Activated CD4-positive, alpha-beta T cell treated with anti-CD3 and anti-CD28 coated beads, Interleukin-2, amount 10 ng/mL, durations not matched to agents 24 days and 14 days (primary cell): ENCODE measurements at places on chromosomes 16 and 17.
A peak's percentile ranks its signal among the peaks of the same experiment; 100 is the strongest.

DNA sequence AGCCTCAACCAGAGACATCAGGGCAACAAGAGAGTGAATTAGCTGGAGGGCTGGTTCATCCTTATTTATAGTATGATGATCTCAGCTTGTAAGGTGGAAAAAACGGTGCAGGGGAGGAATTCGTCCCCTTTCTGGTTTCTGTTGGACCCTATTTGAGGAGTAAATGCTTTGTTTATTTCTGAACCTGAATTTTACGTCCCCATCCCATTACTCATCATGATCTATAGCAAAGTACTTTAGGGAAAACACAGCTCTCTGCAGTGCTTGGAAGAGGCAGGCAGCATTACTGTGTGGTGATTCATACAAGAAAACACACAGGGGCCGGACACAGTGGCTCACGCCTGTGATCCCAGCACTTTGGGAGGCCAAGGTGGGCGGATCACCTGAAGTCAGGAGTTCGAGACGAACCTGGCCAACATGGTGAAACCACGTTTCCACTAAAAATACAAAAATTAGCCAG is 8.0 kb upstream of the VAT1L start:
- DNase-seq, result no peak

DNA sequence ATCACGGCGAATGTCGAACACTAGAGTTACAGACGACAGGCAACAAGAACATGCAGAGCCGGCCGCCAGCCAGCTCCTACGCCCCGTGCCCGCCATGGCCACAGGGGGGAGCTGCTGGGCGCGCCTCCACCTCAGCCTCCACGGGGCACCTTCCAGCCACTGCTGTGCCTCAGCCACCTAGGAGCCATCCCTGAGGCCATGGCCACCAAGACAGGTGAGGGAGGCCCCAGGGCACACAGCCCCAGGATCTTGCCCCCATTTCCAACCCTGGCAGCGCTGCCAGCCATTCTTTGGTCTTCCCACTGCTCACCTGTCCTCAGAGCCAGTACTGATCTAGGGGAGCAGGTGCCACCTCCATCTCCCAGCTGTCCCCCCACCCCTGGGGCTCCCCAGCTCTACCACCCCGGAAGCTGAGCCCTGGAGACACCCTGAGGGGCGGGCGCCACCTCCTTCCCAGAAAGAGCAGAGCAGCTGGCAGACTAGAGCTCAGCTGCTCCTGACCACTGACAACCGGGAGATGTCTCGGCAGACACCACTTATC is 11.8 kb downstream of the GNPTG start:
- DNase-seq, result peak; percentile 92

GRCh38 chr17:142102-142661 is 4.8 kb downstream of the SCGB1C2 start:
- peak; percentile 77 for DNase-seq

DNA sequence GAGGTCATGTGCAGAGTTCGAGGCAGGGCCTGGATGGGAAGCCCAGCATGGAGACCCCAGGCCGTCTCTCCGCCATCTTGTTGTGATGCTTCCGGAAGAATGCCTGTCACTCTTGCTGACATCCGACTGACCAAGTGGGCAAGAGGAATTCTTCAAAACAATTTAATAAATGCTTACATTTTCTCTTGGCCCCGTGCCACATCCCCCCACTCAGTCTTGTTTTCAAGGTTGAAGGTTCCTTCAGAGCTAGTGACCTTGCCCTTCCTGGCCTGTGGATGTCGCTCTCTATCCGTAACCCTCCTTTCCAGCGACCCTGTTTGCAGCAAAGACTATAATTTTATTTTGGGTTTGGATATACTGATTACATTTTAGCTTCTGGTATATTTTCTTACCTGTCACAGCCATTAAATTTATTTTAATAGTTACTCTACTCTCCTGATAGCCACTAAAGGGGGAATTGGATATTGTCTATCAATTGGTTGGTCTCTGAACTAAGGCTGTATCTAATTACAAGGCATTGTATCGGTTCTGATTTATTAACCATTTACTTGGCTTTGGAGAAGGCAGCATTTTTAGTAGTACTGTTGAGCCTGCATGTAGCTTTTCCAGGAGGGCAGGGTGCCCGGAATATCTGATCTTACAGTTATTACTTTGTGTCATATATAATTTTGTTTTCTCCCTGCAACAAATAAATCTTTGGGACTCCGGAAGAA is 264.5 kb downstream of the WWOX start:
- peak; percentile 31 for DNase-seq

- DNase-seq, result peak; percentile 48
Observed at GRCh38 chr17:20022701-20023100, 13.5 kb downstream of the SPECC1 start.

DNA sequence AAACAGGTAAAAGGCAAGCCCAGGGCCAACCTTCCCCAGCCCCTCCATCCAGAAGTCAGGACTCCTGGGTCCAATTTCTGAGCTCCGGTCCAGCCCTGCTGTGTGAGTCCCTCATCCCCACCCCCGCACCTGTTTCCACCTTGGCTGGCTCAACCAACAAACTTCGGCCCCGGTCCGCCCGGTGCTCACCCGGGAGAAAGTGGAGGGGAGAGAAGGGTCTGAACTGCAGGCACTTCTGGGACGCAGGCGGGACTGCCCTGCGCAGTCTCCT is 541 bp downstream of the RHBDF2 start:
- DNase-seq, result no peak

- no peak for DNase-seq
Observed at GRCh38 chr17:19332371-19333131, 30.0 kb downstream of the B9D1 start.

GRCh38 chr16:53556521-53556920 is 53.5 kb upstream of the AKTIP start:
- no peak for DNase-seq

GRCh38 chr16:88939245-88939971 is 37.6 kb downstream of the CBFA2T3 start:
- DNase-seq, result no peak

DNA sequence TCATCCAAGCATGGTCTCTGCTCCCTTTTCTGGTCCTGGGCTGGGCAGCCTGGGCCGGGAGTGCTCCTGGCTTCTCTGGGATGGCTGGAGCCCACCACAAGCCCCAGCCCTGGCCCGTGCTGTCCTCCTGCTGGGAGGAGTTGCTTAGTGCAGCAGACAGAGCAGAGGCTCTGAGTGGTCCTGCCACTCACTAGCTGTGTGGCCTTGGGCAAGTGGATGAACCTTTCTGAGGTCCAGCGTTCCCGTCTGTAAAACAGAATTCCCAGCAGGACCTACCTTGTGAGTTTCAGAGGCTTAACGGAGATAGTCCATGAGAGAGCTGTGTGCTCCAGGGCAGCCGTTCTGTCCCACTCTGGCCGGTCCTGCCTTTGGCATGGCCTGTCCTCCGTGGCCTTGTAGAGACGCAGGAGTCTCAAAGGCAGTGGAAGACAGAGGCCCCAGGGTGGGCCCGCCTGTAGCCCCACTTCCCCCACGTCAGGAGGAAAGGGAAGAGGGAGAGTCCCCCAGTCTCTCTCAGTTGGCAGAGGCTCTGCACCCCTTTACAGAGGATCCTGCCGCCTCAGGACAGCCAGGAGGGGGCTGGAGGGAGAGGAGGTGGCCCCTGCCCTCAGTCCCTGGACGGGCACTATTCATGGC is 7.8 kb downstream of the MYO15B start:
- DNase-seq, result no peak

- no peak for DNase-seq
Observed at GRCh38 chr16:14378131-14378551, 251.9 kb downstream of the PARN start.

DNA sequence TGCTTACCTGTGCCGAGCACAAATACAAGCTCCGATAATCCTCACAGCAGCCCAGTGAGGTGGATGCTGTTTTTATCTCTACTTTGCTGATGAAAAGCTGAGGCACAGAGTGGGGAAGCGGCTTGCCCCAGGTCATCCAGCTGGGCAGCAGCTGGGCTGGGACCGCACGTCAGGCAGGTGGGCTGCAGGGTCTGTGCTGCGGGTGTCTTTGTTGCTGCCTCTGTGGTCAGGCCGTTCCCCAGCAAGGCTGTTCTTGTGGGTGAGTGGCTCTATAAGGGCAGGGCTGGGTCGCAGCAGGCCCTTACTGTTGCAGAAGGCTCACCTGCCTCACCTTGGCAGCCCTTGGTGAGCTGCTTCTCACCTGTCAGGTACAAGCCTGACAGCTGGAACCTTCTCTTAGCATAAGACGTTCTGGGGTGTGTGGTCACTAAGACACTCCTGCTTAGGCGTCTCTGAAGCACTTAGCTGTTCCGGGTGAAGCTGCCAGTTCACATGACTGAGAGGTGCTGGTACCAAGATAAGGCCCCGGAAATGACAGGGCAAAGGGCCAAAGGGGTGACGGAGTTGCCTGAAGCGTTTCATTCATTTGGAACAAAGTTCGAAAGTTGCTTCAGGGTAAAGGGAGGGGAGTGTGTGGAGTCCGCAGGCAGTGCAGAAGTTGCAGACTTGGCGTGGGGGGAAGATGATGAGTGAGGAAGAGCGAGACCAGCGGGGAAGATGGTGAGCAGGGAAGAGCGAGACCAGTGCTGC is 17.4 kb downstream of the IRF8 start:
- DNase-seq, result no peak

DNA sequence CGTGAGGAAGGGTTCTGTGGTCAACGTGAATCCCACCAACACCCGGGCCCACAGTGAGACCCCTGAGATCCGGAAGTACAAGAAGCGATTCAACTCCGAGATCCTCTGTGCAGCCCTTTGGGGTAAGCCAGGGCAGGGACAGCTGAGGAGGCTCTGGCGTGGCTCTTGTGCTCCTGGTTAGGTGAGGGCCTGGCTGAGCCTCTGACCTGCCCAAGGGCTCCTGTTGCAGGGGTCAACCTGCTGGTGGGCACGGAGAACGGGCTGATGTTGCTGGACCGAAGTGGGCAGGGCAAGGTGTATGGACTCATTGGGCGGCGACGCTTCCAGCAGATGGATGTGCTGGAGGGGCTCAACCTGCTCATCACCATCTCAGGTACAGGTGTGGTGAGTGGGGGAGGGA is 4.2 kb upstream of the C17orf107 start:
- no peak for DNase-seq

DNA sequence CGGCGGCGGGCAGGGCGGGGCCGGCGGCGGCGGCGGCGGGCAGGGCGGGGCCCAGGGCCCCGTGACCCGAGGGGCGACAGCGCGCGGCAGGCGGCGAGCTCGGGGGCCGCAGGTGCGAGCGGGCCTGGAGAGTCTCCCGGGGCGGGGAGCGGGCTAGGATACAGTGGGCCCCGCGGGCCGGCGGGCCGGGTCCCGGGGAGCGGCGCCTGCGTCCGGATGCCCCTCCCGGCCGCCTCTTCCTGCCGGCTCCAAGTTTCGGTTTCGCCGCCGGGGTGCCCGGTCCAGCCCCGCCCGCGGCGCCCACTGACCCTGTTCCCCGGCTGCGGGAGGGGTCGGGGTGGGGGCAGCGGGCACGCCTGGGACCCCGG is at the start of gene RNF213:
RNF213 (plus strand) TSS at position 62 of the 368 bp plus-strand sequence. CDS start 2,830 bp downstream, outside the sequence.
- DNase-seq, result peak; percentile 92

GRCh38 chr17:79952265-79952877 is 83.3 kb downstream of the TBC1D16 start:
- no peak for DNase-seq

- no peak for DNase-seq
Observed at GRCh38 chr17:69574257-69575197, 160.0 kb downstream of the MAP2K6 start.

DNA sequence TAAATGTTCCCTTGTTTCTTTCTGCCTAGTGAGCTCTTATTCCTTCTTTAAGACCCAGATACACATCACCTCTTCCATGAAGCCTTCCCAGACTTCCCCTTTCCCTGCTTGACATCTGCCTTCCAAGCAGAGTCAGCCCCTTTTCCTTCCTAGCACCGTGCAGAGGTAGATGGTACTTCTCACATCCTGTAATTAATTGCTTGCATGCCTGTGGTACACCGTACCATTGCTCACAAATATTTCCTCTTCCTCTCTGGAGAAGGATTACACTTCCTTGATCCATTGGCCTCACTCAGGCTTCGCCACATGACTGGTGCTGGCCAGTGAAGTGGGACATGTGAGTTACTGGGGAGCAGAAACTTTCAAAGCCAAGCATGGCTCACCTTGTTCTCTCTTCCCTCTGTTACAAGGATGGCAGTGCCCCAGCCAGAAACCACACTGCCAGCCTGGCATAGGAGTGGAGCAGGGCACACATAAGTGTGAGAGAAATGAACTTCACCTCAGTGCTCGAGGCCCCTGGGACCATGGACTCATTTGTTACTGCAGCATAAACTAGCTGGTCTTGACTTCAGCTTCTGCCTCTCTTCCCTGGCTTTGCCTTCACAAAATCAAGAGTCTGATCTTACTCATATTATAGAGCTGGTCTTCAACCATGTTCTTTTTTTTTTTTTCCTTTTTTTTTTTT is 44.0 kb downstream of the SOST start:
- DNase-seq, result no peak

- DNase-seq, result no peak
Observed at GRCh38 chr17:48954300-48954755, 9.7 kb upstream of the SNF8 start.

DNA sequence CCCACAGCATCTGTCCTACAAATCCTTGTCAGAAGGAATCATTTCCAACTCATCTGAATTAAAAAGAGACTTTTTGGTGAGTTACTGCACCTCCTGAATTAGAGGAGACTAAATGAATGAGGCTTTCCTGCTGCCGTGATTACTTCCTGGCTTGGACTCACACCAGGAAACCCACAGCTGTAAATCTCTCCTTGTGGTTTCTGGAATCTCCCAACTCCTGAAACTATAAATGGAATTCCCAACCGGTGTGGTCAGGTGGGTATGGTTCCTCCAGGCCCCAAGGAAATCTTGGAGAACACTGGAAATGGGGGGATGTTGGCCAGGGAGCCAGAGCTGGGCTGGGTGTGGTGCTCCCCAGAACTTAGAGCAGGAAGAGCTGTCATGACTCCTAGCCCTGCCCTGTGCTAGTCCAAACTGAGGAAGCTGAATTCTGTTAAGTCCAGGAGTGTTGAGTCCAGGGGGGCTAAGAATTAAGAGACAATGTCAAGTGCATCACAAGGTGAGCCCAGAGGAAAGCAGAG is 216.4 kb downstream of the GSG1L start:
- no peak for DNase-seq

GRCh38 chr16:79267781-79268180 is 332.8 kb downstream of the MAF start:
- DNase-seq, result no peak

GRCh38 chr17:358491-359151 is 6.0 kb upstream of the RPH3AL start:
- no peak for DNase-seq

GRCh38 chr16:81888520-81889394 is 109.7 kb downstream of the PLCG2 start:
- no peak for DNase-seq

GRCh38 chr17:59141860-59142259 is 13.1 kb downstream of the SKA2 start:
- peak; percentile 36 for DNase-seq

DNA sequence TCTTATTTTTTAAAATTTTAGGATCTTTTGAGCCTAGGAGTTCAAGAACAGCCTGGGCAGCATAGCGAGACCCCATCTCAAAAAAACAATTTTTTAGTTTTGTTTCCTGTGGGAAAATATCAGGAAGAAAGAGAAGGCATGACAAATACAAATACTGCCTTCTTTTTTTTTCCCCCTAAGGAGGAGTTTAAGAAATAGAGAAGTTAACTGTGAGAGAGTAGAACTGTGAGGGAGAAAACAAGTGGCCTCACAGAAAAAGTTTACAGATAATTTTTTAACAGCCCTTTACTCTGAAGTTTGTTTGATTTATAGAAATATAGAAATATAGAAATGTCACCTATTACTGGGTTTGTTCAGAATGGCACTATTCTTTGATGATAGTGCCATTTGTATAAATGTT is 21.1 kb downstream of the TTYH2 start:
- DNase-seq, result no peak
